ENCODE measurements at places on chromosomes 13 and 19. TPM values are rescaled to one million over a fixed set of nuclear protein-coding genes. Genes with fewer than 3 reads are reported as not detected.
A peak's percentile ranks its signal among the peaks of the same experiment; 100 is the strongest.

- H3K4me3 ChIP-seq: no peak overlapping the region
- peaks cover 37% of the 10 kb centered on the region for H3K4me1 ChIP-seq
- DNase-seq: no peak
- H3K27ac ChIP-seq: no peak overlapping the region
- H3K27me3 ChIP-seq: no peaks in the 10 kb centered on the region
- peaks cover 2% of the 10 kb centered on the region for H3K36me3 ChIP-seq
Measured at GRCh38 chr19:18515959-18516358, 5.9 kb downstream of the ELL start.

DNA sequence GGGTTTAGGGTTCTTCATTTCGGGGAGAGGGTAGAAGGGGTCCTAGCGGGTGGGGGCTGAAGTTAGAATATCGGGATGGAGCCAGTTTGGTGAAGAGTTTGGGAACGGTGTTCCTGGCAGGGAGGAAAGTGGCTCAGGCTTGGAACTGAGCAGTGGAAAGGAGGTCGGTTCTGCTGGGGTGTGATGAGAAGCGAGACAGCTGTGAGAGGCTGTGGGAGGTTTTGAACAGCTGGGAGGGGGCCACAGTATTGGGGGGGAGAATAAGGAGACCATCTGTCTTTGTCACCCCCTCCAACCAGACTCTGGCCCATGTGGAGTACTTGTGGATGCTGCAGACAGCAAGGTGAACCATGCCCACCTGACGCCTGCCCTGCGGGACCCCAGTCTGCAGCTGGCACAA lies 1.0 kb upstream of the TM6SF2 start:
- H3K4me1 ChIP-seq: peaks cover 10% of the 10 kb centered on the region
- no peak for DNase-seq
- H3K27me3 ChIP-seq: peaks cover 23% of the 10 kb centered on the region
- H3K36me3 ChIP-seq: peaks cover 5% of the 10 kb centered on the region
- H3K4me3 ChIP-seq: no peak overlapping the region
- no peak overlapping the region for H3K27ac ChIP-seq

GRCh38 chr19:47058621-47059022 lies 10.2 kb upstream of the TMEM160 start:
- no peaks in the 10 kb centered on the region for H3K36me3 ChIP-seq
- H3K27me3 ChIP-seq: no peaks in the 10 kb centered on the region
- no peaks in the 10 kb centered on the region for H3K4me1 ChIP-seq
- DNase-seq: no peak
- H3K4me3 ChIP-seq: no peak overlapping the region
- no peak overlapping the region for H3K27ac ChIP-seq

- H3K27me3 ChIP-seq: peaks cover 14% of the 10 kb centered on the region
- H3K4me1 ChIP-seq: peaks cover 24% of the 10 kb centered on the region
- no peak for DNase-seq
- peak overlapping the region; percentile 56 for H3K4me3 ChIP-seq
Measured at GRCh38 chr19:32677657-32678056, 2.0 kb downstream of the RGS9BP start.

- H3K27me3 ChIP-seq: no peaks in the 10 kb centered on the region
- H3K4me1 ChIP-seq: no peaks in the 10 kb centered on the region
- H3K36me3 ChIP-seq: no peaks in the 10 kb centered on the region
- H3K27ac ChIP-seq: no peak overlapping the region
- no peak for DNase-seq
Measured at GRCh38 chr13:36608474-36608873, 65.3 kb upstream of the SERTM1 start.

Gene SLC46A3
- 7.3 TPM for total RNA-seq

DNA sequence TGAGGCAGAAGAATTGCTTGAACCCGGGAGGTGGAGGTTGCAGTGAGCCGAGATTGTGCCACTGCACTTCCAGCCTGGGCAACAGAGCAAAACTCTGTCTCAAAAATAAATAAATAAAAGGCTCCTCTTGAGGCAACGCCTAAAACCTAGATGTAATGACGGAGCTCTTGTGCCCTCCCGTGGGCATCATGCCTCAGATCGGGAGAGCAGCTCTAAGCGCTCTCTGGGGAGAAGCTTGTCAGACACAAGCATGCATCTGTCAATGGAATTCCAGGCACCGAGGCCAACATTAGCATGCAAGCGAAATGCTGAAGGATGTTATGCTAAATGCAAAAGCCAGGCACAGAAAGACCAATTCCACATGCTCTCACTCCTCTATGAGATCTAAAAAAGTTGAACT lies 45.6 kb upstream of the MRI1 start:
- H3K4me1 ChIP-seq: no peaks in the 10 kb centered on the region
- no peak for DNase-seq
- H3K27ac ChIP-seq: no peak overlapping the region
- H3K36me3 ChIP-seq: peaks cover 3% of the 10 kb centered on the region
- H3K27me3 ChIP-seq: peaks cover 15% of the 10 kb centered on the region
- H3K4me3 ChIP-seq: no peak overlapping the region

DNA sequence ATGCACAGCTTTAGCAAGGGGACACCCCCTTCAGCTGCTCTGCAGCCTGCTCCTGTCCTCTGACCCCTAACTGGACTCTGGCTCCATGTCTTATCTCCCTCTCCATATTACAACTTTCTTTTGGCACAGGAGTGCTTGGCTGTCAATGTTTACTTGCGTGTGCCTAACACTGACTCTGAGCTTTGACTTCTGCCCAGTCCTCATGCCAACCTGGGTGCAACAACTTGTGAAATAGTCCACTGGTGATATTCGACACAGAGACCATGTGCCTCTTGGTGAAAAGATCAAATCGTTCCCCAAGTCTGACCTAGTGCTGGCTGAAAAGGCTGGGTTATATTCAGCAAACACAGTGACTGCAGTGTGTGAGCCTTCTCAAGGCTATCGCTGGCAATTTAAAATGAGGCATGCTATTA lies 34.1 kb upstream of the KLF12 start:
- no peak overlapping the region for H3K27ac ChIP-seq
- no peak for DNase-seq
- no peaks in the 10 kb centered on the region for H3K4me1 ChIP-seq
- no peak overlapping the region for H3K4me3 ChIP-seq

Gene CYP2A7
- not detected for total RNA-seq

- H3K4me3 ChIP-seq: peak within 1 kb of the TSS; percentile 80
- no peak for DNase-seq
- peaks cover 6% of the 10 kb centered on the region for H3K27me3 ChIP-seq
- H3K27ac ChIP-seq: no peak within 1 kb of the TSS
- H3K36me3 ChIP-seq: no peaks in the 10 kb centered on the region
- H3K4me1 ChIP-seq: peaks cover 66% of the 10 kb centered on the region
Measured at GRCh38 chr19:17794731-17795494, at the start of gene B3GNT3. B3GNT3 (plus strand) TSS chr19:17795138; CDS start chr19:17807808, 12,670 bp downstream.
